NCI-H1092 (cell line): ENCODE measurements at places on chromosomes 2 and 18.

DNA sequence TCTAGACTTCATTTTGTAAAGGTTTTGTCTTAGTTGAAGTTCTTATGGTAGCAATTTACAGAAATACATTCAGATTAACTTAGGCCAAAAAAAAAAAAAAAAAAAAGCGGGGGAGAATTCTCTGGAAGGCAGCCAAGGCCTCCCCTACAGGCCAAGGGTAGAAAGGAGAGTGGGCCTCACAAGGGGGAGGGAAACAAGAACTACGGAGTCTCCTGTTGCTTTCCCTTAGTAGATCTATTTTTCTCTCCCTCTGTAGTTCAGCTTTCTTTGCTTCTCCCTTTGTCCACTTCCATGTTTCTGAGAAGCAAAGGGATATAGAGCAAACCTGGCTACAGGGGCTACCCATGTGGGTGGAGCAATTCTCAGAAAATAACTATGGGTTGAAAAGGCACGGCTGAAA, 2.4 kb upstream of the STK11IP start:
- DNase-seq, result no peak

GRCh38 chr2:39246382-39246980, 2.7 kb upstream of the CDKL4 start:
- no peak for DNase-seq

DNA sequence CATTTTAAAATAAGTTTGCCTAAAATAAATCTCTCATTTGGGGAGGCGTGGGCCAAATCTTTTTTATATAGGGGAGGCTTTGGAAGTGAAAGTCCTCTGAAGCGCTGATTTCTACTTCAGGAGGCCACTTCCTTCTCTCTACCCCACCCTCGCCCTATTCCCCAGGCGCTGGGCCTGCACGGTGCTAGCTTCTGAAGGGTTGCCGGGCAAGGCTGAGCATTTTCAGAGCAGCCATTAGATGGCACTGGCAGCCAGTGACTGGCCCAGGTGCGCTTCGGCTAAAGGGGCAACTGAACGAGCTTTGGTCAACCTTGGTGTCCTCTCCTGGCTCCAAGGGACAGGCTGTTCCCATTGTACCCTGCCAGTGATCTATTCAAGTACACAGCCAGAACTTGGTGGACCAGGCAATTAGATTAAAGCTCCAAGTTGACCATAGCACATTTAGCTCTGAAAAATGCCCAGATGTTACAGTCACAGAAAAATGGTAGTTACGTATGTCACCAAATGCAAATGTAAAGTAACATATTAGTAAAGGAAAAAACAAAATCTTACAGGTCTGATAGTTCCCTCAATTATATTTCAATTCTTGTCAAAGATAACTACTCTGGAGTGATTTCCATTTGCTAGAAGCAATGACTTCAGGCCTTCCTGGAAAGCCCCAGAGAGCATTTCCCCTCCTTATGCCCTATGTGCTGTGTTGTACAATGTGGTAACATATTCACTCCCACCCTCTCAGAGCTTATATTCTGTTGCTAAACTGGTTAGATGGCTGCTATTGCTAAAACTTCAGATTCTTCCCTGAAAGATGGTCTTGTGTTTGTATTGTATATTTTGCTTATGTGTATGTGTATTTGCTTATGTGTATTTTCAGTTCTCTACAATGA, 2.1 kb downstream of the POMC start:
- peak; percentile 17 for DNase-seq

- DNase-seq, result no peak
These were observed 37.4 kb downstream of the ARL4C start for GRCh38 chr2:234459401-234460009.

DNA sequence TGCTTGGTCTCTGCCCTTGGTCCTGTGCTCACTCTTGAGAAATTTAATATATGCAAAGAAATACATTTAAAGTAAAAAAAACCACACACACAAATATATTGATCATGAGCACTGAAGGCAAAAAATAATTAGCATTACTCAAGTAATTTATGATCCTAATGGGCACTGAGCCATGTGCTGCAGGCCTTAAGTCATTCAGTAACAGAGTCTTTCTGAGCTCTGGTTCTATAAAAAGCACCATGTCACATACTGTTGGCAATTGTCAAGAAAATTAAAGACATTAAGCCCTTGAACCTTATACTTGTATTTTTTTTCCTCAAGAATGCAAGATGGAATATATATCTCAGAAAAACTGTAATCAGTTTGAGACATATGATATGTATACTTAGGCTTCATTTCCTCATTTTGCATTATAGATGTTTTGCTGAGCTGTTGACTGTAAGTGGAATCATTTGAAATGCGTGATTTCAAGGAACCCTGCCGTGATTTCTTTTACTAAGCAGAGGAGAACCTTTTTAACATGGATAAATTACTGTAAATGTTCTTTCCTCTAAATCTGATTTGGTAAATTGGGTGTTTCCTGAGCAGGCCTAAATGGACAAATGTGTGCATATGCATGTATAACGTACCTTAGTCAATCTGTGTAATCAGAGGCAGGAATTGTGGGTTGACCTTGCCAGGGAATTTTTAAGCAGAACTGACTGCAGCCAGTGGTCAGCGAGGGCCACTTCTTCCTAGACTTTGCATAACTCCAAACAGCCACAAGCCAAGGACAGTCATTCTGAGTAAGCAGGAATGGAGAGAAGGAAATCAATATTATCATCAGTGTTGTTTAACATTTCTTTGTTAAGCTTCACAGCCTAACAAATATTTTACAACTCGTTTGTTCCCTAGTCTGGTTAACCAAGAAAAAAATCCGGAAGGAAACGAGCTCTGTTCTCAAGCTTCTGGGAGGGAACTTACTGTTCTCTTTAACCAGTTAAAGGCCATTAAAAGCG, 191.5 kb upstream of the ATP5MC3 start:
- no peak for DNase-seq

DNA sequence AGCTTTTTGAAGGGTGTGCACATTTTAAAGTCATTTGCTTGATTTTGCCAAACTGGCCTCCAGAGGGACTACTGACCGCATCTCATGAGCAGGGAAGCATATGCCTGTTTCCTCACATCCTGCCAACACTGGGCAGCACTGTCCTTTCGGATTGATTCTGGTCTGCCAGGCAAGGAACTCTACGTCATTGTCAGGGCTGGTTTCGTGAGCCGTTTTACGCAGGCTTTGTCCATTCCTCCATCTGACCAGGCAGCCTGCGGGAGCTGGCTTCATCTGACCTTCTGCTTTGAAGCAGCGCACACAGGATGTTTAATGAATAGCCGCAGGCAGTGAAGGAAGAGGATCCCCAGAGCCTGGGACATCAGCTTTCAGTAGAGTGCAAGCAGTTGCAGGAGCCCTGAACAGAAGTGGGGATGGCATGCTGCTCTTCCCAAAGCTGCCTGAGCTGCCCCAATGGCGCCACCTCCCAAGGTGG, 46.3 kb upstream of the SEMA4C start:
- DNase-seq, result no peak

DNA sequence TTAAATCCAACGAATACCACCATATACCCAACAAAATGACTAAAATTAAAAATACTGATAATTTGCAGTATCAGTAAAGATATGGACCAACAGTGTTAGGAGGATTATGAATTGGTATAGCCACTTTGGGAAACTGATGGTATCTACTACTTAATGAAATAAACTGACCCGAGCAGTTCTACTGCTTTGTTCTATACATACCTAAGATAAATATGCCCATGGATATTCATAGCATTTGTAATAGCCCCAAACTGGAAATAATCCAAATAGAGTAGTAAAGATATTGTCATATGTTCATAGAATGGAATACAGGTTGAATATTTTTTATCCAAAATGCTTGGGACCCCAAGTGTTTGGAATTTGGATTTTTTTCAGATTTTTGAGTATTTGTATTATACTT, 20.7 kb downstream of the PPP1CB start:
- DNase-seq, result no peak

DNA sequence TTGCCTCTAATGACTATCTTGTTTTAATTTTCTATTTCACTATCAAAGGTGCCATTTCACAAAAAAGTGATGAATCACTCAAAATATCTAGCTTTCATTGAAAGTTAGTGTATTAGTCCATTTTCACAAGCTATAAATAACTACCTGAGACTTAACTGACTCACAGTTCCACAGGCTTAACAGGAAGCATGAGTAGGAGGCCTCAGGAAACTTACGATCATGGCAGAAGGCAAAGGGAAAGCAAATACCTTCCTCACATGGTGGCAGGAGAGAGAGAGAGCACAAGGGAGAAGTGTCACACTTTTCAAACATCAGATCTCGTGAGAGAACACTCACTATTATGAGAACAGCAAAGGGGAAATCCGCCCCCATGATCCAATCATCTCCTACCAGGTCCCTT, 1220.4 kb upstream of the ZEB2 start:
- no peak for DNase-seq

- DNase-seq, result no peak
These were observed 84.5 kb upstream of the REG3G start for GRCh38 chr2:78940998-78941397.

GRCh38 chr2:169509955-169510354, 453 bp downstream of the KLHL41 start:
- no peak for DNase-seq

- no peak for DNase-seq
These were observed 85.4 kb downstream of the MAIP1 start for GRCh38 chr2:200040831-200041230.

DNA sequence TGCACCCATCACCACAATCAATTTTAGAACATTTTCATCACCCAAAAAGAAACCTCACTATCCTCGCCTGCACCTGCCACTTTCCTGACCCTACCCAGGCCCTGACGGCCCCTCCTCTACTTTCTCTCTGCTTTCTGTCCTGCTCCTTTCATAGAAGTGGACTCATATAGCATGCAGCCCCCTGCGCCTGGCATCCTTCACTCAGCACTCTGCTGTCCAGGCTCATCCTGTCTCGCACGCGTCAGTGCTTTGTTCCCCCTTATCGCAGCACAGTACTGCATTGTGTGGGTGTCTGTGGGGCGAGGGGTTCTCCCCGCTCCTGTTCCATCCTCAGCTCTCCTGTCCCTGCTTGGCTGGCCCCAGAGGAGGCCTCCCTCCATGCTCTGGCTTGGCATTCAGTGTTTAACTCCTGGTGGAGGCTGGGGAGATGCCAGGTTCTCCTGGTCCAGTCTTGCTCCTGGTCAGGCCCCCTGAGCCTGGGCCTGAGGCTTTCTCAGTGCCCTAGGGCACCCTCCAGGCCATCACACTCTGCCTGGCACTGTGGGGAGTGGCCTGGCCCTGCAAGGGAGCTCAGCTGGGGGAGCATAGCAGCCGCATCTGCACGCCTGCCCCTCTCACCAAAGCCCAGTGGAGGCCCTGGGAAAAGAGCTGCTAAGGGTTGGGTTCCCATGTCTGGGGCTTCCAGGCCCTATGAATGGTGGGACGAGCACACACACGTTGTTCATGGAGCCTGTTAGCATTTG, 6.6 kb upstream of the TUBB6 start:
- DNase-seq, result no peak

DNA sequence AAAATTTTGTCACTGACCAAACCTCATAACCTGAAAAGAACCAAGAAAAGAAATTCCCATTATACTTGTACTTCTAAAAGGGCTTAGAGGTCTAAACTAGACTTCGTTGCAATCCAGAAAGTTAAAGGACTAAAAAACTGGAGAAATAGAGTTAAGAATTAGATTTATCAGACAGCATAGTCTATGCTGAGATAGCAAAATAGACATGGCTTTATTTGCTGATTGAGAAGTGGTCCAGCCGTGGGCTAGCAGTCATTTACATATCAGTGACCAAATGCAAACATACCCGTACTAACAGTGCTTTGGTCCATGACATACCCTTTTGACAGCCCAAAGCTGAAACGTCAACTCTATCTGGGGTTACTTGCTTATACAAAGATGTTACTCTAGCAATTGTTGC, 223.5 kb downstream of the AGPS start:
- DNase-seq, result no peak

DNA sequence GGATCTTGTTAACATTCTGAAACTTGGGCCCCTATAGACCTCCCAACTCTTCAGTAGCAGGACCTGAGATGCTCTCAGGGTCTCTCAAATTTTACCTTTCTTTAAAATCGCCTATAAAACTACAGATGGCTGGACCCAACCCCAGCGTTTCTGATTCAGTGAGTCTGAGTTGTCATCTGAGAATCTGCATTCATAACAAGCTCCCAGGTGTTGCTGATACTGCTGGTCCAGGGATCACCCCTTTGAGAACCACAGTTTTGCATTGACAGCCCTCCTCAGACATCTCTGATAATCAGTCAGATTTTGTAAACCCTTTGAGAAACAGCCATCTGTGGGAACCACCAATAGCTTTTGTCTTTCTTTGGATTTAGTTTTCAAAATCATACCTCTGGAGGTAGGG, 315.8 kb downstream of the CYRIA start:
- no peak for DNase-seq

- no peak for DNase-seq
These were observed 7.6 kb upstream of the C18orf32 start for GRCh38 chr18:49494660-49495059.

DNA sequence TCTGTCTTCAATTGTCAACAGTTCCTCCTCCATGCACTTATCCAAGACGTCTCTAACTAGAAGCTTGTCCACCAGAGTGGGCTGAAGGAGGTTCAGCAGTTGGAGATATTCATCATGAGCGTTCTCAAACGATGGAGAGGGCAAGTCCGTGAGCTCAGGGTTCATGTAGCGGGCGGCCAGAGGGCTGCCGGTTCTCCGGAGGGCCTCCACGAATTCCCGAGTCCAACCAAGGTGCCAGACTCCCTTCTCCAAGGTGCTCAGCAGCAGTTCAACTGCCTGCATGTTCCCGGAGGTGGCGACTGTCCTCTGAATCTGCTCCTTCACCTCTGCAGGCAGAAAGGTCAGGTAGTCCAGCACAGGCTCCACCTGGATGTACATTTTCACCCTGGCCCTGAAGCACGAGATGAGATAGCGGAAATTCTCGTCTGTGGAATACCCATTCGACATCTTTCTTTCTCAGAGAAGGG, 590 bp downstream of the IFIH1 start:
- DNase-seq, result no peak

GRCh38 chr18:8471372-8471771, 137.9 kb upstream of the RAB12 start:
- no peak for DNase-seq

GRCh38 chr2:15606481-15607441, 15.1 kb downstream of the DDX1 start:
- no peak for DNase-seq

GRCh38 chr2:127577503-127577902, 42.0 kb downstream of the MYO7B start:
- no peak for DNase-seq

- no peak for DNase-seq
These were observed 101.4 kb upstream of the RAB6C start for GRCh38 chr2:129877795-129878775.

- no peak for DNase-seq
These were observed 34.4 kb downstream of the MAP2 start for GRCh38 chr2:209458008-209458979.

GRCh38 chr2:228016402-228016801, 145.0 kb downstream of the DAW1 start:
- DNase-seq, result no peak

- DNase-seq, result no peak
These were observed 141.9 kb downstream of the MTCL1 start for GRCh38 chr18:8847066-8847755.

GRCh38 chr2:139077099-139077737, 297.0 kb upstream of the NXPH2 start:
- DNase-seq, result no peak
